Dermis microvascular lymphatic vessel endothelial cell (primary cell): ENCODE measurements at places on chromosomes 3 and 15.

DNA sequence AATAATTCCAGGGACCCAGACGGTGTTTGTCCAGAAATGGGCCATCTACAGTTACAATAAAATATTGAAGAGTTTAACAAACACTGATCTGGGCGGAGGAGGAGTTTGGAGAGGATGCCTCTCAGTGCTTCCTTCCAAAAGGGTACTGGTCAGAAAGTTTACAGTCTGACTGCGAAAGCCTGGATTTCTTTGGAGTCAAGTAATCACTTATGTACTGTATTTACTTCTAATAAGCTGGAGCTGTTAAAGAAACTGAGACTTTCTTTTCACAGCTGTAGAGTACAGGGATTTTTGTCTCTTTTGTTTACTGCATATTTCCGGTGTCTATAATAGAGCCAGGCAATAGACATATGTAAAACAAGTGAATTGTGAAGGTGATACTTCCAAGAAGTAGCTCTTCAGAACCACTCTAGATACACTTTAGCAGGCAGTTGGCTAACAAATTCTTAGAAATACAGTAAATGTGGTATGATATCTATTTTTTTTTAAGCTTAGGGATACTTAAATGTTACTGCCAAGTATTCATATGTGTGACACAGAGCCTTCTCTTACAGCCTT, 22.1 kb upstream of the NEO1 start:
- DNase-seq = no peak

DNA sequence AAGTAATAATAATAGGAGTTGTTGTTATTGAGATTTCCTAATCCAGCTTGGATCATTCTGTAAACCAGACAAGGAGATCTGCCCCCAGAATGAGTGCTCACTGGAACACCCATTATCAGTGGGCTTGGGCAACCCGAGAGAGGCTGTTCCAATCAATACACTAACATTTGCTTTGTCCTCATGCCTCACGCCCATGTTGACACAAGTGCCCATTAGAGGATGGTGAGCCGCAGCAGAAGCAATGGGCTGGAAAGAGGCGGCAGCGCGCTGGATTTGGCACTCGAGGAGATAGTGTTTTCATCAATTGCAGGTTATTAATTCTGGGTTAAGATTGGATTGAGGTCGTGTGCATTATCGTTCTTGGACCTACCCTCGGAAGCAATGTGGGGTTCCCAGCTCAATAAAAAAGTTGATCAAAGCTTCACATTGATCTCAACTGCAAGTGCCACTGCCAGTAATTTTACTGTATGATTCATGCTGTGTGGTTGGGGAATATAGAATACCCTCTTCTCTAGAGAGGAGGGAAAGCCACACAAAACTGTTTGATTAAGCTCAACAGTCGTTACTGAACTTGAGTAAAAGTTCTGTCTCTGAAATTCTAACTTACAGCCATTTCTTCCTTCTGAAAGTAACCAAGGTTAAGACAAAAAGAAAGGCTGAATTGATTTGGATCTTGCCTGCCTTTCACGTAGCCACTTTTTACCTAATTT, 15.7 kb downstream of the LYZL4 start:
- DNase-seq = no peak

DNA sequence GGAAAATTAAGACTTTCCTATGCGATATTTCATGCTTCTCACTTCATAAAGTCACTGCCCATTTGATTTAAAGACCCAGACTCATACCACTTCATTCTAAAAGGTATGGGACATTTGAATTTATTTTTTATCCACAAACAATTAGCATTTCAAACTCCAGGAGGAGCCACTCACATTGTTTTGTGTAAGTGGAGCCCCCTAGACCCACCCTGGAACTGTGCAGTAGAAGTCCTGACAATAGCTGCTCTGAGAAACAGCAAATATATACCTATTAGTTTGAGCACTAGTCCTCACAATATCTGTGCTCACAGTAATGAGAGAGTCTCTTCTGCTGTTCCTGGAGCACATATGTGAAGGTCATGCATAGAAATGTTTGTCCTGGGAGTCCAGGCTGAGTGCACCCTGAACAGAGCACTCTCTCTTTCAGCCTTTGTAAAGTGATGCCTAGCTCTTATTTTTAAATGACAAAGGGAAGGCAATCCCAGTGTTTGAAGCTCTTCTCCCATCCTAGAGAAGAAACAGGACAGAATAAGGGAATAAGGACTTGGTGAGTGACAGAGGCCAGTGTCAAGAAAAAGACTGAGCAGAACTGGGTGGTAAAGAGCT, 127.5 kb upstream of the STRIT1 start:
- no peak for DNase-seq

DNA sequence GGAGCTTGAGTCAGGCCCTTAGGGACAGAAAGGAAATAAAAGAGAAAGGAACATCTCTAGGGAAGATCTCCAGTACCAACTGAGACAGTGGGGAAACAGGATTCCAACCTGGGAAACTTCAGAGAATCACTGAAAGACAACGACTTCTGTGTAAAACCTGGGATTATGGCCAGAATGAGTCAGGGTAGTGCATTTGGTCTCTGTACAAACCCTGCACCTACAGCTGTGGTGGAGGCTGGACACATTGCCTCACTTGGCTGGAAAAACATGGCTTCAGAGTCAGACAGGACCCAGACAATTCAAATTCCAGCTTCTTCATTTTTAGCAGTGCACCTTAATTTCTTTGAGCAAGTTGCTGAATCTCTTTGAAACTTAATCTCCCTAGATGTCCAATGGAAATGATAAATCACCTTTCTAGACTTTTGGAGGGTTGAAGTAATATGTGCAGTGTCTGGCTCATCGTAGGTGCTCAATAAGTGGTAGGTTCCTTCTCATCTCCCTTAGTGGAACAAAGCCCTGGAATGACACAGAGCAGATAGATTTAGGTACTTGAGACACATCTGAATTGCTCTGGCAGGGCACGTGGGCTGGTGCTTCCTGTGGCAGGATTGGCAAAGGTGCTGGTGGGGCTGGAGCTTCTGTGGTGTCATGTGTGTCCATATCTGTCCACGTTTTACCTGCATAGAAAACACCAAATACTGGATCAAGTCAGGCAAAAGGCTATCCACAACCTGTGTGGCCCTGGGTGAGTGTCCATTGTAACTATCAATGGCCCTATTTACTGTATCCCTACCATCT, 6.1 kb upstream of the CLSTN2 start:
- no peak for DNase-seq

DNA sequence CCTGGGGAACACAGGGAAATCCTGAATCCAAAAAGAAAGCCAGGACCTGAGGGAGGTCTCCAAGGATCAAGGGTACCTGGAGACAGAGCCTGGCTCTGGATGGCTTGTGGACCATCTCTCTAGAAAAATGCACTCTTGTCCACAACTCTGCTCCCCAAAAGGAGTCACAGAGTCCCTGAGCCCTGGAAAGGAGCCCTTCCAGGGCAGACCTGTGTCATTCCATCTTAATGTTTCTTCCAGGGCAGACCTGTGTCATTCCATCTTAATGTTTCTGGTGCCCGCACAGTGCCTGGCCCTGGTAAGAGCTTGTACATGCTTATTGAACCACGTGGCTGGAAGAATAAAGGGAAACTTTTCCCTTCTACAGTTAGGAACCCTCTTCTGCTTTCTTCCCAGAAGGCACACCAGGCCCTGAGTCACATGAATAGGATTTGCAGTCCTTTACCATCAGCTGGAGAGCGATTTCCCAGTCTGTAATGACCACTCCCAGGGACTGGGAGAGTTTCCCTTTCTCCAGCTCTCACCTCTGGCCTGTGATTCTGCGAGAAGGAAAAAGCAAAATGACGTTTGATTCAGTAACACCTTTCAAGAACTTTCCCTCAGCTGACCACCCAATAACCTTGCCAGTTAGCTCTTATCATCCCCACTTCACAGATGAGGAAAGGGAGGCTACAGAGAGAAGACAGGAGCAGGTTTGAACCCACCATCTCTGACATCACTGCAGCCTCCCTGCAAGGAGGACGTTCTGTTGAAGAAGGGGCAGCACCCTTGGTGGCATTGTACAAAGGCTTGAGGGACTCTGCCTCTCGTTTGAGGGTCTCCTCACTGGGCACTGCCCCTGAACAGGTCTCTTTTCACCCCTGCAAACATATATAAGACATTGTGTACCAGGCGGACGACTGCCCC, 35.8 kb upstream of the SLCO2A1 start:
- DNase-seq = no peak

DNA sequence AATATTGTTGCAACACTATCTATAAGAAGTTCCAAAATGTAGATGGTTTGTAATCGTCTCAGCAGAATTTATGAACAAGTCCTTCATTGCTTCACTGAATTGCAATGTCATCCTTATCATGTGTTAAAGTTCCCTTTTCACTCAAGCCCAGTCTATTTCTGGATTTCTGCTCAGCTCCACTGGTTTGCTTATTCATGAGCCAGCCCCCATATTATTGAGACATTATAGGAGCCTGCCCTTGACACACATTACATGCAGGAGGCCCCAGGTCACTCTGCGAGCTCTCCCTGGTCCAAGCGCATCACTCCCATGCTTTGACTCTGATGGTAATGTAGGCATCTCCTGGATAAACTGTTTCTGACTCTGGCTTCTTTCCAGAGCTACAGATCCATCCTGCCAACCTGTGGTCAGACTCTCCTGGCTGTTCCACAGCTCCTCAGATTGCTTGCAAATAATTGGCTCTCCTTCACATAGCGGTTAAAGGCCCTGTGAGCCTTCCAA, 56.9 kb downstream of the ABTB1 start:
- no peak for DNase-seq

GRCh38 chr3:70053293-70053692, 53.8 kb downstream of the SAMMSON start:
- DNase-seq = no peak

DNA sequence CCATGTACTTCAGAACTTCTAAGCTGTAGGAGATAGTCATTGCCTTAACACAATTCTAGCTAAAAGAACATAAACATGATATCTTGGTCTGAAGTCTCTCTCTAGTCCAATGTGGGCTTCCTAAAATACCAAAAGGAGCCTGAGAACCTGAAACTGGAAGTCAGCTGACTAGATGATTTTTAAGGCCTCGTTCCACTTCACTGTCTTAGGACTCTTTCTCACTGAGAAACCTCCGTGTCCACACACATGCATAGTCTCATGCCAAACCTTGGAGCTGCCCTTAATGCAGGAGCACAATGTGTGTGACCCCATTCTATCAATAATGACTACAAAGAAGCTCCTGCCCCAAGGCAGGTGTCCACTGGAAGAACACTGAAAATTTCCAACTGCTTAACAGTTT, 87.7 kb downstream of the ETFA start:
- DNase-seq = no peak

- peak; percentile 90 for DNase-seq
These were observed 514.8 kb downstream of the MECOM start for GRCh38 chr3:169148448-169149348.

DNA sequence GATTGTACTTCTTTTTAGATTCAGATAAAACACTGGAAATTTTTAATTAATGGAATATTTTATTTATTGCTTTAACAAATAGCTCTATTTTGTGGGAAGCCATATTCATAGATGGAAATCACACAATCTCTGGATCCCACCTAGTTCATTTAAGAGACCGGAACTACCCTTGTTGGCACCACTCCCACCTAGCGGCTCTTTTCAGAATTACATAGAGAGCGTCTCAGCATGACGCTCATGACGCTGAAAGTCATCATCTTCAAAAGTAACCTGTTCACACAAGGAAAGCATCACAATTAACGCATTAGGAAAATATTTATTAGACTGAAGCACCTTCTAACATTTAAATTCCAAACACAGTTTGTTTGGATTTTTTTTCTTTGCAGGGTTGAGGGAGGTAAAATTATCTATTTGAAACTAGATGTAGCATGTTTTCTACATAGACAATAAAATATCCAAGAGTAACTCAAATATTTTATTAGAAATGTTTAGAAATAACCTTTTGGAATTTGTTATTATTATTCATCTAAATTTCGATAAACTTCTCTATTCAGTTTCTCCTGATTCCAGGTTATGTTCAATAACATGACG, 214.9 kb upstream of the ARRDC4 start:
- DNase-seq = peak; percentile 38

DNA sequence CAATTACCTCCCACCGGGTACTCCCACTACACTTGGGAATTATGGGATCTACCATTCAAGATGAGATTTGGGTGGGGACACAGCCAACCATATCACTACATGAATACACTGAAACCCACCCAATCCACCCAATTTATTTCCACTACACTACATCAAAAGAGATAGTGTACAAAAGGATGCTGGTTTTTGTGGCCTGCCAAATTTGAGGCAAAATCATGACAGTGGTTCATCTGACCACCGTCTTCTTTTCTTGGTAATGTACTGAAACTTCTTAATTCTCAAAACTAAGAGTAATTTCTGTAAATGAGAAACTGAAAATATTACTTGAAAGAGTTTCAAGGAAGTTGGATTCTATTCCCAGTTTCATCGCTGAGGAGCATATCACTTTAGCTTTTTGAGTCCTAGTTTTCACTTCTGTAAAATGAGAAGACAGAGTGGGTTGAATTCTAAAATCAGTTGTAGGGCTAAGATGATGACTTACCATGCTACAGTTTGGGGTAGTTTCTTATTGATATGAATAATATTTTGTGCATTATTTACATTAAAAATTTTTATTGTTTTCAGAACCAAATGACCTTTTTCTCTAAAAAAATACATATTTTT, 360.4 kb upstream of the CNTN6 start:
- no peak for DNase-seq

DNA sequence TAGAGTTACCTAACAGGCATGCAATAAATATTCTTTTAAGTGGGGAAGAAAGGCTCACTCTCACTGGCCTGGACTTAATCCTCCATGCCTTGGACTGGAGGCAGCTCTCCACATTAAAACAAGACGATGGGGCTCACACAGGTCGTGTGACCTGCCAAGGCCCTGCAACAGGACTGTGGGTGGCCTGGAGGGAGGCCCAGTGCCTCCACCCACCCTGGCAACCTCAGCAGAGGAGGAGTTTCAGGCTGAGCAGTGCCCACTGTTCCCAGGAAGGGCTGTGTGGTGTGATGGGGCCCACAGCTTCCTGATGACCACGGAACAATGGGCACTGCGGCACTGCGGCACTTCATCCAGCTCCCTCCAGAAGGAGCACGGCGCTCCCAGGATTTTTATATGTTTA, 5.5 kb downstream of the UROC1 start:
- no peak for DNase-seq

DNA sequence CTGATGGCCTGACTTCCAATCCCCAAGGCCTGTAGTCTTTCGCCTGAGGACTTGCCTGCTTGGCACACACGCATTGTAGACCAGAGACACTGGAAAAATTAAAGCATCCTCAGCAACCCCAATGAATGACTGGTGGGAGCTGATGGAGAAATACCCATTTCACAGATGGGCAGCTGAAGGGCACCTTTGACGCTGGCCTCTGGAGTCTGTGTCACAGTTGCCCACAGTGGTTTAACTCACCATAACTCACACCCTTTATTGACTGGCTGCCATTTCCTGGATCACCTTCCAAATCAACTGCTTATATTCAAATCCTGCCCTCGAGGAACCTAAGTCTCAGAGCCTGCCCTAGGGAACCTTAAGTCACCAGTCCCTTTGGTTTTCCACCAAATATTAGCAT, 183.1 kb downstream of the SHQ1 start:
- no peak for DNase-seq

GRCh38 chr3:18061737-18062656, 319.6 kb upstream of the TBC1D5 start:
- DNase-seq = no peak

- DNase-seq = no peak
These were observed 3.5 kb downstream of the CCK start for GRCh38 chr3:42262525-42262924.

GRCh38 chr3:7025581-7026300, 164.8 kb downstream of the GRM7 start:
- no peak for DNase-seq

- no peak for DNase-seq
These were observed 31.7 kb downstream of the AKAP13 start for GRCh38 chr15:85412066-85412465.
